ENCODE measurements at places on chromosomes 1 and 21.

GRCh38 chr1:6286266-6286665 is 25.4 kb upstream of the GPR153 start:
- DNase-seq, result no peak

DNA sequence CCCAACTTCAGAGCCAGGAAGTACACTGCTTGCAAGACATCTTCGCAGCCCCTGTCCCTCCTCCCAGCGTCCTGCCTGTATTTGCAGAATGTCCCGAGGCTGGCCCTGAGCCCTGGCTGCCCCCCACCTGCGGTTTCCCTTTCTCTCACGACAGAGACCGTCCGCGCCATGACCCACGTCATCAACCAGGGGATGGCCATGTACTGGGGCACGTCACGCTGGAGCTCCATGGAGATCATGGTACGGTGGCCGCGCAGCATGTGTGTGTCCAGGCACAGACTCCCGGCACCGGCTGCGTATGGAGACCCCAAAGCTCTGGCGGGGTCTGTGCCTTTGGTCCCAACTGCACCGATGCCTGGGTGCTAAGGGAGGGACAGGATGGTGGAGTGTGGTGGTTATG is 48.6 kb downstream of the KCNAB2 start:
- no peak for DNase-seq

- peak; percentile 85 for DNase-seq
Measured at GRCh38 chr1:212012034-212012740, 23.2 kb downstream of the INTS7 start.

DNA sequence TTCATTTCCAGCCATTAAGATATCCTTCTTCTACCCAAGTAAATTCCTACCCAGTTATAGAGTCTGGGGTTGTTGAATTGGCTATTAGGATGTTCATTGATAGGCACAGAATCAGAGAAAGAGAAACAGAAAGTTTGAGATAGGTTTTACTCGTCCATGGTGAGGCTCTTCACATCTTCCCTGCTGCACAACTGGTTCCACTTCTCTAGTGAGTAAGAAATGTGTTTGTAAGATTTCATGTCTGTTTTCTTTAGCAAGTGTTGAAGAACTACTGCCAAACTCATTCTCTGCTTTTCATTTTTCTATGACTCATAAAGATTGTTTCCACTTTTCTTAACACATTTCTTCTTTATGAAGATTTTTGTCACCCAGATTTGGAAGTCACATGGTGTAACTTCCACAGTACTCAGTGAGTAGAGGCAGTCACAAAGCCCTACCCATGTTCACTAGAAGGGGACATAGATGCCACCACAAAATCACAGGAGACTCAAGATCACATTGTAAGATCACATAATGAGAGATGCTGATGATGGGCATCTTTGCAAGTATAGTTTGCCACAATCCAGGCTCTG is 152.3 kb downstream of the SNX7 start:
- no peak for DNase-seq

- DNase-seq, result no peak
Measured at GRCh38 chr1:59453297-59453968, 156.5 kb downstream of the FGGY start.

DNA sequence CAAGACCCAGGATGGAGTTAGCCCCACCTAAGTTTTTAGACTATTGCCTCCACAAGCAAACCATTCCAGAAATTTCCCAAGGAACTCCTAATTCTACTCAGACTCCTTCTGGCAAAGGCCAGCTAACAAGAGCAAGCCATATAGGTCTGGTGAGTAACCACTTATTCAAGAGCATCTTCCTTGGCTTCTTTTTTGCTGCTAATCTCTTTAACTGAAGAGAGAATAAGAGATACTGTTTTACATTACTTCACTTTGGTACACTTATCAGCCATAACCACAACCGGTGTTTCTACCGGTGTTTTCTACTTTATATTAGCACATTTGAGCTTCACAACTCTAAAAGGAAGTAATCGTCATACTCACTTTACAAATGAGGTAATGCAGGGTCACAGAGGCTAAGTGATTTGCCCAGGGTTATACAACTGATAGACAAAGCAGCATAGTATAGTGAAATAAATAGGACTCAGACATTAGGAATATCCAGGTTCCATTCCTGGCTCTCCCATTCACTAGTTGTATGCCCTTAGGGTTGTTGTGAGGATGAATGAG is 1.7 kb upstream of the EPS15 start:
- no peak for DNase-seq

DNA sequence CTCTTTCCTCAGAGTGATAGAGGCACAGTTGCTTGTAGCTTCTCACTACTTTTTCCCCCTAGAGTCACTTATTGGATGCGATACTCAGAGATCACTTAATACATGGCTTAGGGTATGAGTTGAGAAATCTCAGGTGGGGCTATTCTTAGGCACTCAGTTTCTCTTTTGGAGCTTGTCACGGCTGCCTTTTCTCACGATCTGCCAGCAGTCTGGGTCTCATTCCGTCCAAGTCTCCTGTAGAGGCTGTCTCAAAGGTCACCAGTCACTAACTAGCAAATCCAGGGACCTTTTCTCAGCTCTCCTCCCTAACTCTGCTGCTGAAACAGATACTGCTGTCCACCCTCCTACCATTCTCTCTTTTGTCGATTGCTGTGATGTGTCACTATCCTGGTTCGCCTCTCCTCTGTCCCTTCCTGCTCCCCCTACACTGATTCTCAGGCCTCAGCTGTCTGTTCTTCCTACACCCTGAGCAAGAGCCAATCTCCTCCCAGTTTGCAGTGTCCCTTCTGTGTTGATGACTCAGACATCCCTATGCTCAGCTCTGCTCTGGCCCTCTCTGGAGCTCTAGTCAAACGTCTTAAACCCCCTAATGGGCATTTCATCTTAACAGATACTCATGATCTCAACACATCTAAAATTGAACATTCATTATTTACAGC is 12.4 kb downstream of the ATP1A2 start:
- DNase-seq, result no peak

DNA sequence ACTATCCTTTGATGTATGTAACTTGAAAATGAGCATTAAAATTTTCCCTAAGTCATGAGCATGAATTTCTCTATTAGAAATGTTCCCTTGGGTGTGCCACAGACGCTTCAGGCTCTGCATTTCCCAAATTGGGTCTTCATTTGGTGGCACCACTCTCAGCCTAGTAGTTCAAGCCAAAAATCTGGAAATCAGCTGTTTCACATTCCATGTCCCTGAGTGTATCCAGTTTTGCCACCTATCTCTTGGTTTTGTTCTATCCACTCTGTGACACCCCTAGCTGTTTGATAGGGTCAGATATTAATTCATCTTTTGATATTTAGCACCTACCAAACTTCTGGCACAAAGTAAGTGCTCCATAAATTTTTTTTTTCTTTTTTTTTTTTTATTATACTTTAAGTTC is 89.5 kb upstream of the DPH5 start:
- DNase-seq, result no peak

DNA sequence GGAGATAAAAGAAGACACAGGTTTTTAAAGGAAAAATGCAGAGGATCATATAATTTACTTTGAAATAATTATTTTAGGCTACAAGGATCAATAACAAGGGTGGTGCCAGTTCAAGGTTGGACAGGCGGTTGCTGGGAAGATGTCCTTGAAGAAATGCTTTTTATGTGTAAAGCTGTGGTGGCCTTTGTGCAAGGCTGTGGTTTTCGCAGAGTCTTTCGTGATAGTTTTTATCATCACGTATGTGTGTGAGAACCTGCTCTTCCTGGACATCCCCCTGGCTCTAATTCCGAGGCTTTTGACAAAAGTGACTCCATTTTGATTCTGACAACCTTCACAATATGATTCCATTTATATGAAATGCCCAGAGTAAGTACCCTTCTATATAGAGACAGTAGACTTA is 85.8 kb upstream of the COG2 start:
- DNase-seq, result no peak

DNA sequence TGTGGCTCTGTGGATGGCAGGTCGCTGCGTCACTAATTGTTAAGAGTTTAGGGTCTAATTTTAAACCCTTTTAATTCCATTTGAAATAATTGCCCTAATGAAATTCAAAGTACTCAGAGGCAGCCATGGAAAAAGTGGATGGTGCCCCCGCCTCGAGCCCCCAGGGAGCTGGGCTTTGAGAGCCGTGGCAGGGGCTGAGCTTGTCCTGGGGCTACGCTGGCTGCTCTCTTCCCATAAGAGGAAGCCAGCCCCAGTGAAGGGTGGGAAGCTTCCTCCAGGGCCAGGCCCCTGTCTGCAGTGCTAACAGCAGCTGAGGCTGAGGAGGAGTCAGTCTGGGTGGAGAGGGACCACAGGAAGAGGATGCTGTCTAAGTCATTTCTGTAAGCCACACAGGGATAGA is 315.0 kb upstream of the POU3F1 start:
- DNase-seq, result no peak

DNA sequence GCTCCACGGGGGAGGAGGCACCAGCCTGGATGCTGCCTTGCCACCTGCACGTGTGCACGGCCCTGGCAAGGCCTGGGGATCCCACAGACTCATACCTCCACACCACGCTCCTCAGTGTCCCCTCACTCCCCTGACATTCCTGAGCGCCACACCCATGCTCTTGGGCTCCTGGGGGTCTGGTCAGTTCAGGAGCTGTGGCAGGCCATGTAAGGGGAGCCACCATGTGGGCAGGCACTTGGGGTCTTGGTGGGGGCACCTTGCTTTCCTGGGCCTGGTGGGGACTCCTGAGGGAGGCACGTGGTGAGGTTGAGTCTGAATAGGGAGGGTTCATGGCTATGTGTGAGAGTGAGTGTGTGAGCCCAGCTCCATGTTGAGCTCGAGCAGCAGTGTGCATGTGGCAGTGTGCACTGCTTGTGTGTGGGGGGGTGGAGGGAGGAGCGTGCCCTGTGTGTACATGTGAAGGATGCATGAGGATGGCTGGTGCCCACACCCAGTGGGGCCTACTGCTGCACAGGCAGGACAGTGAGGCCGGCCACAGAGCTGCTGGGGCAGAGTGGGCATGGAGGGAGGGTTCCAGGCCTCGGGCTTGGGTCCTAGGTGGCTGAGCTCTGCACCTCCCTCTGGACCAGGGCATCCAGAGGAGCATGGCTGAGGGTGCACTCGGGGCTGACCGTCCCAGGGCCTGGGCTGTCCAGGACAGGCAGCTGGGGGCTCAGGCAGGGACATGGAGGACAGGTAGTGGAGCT is 1.6 kb downstream of the GJC2 start:
- DNase-seq, result no peak

- DNase-seq, result no peak
Measured at GRCh38 chr1:47434051-47434842, 3.6 kb upstream of the FOXD2 start.

- no peak for DNase-seq
Measured at GRCh38 chr1:184330875-184331274, 56.0 kb upstream of the C1orf21 start.

GRCh38 chr1:180026556-180026955 is 71.9 kb downstream of the CEP350 start:
- no peak for DNase-seq

- peak; percentile 60 for DNase-seq
Measured at GRCh38 chr1:165444897-165445370, at the start of gene RXRG. Gene RXRG (minus strand): TSS chr1:165445126. CDS start chr1:165444893, 233 bp downstream.

GRCh38 chr1:210655511-210655910 is 326.8 kb downstream of the HHAT start:
- DNase-seq, result no peak

DNA sequence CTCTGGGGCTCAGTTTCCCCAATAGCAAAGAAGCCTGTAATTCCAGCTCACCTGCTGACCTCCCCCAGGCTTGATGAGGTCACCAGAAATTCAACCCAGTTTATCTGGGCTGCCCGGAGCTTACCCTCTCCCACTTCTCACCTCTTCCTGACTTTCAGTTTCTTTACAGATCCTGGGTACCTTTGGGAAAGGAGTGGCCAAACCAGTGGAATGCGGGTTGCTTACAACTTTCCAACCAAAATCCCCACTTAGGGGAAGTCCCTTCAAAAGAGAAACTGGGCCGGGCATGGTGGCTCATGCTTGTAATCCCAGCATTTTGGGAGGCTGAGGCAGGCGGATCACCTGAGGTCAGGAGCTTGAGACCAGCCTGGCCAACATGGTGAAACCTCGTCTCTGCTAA is 5.9 kb upstream of the MARCKSL1 start:
- no peak for DNase-seq

GRCh38 chr1:74674278-74675048 is 871 bp upstream of the ERICH3 start:
- no peak for DNase-seq

DNA sequence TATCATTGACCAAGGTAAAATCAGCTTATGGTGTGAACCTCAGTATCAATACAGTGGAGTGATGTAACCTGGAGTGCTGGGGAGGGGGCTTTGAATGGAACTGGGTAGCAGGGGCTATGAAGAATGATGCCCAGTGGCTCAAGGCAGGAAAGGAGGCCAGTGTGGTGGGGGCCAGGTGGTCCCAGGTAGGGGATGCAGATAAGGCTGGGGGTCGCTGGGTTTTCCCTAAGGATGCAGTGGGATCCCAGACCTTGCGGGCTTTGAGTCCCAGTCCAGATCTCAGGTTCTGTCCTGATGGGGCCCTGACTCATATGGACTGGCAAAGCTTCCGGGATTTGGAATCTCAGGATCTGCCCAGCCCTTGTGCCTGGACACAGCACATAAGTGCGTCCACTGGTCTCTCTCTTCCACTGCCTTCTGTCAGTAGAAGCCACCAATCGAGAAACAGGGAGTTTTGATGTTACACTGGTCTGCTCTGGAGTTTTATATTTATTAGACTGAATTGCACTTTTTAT is 52.0 kb downstream of the S100B start:
- no peak for DNase-seq

GRCh38 chr1:83511146-83511726 is 487.7 kb downstream of the TTLL7 start:
- DNase-seq, result no peak

GRCh38 chr1:21564521-21565095 is 55.4 kb downstream of the ALPL start:
- DNase-seq, result no peak

DNA sequence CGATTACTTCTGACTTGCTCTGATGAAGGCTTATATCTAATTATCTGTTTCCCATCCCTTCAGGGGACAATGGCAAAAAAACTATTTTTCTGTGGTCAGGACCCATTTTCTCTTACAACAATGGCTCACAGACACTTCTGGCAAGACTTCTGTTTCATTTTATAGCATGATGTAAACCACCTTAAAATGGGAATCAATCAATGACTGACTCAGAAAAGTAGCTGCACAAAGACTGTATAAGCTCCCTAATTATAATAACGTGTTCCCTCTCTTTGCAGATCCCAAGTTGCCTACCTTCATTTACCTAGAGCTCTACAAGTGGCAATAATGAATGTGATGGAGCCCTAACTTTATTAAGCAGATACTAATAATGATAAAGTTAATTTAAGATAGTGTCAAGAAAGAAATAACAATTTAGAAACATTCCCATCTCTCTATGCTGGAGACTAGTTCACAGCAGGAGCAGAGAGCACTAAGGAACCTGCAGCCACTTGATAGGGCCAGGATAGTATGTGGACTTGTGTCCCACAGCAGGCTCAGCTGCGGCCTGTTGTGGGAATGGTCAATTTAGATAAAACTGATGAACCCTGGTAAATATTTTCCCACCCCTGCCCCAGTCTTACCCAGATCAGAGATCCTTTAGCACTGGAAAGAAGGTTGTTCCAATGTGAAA is 538 bp downstream of the GBP2 start:
- DNase-seq, result no peak

GRCh38 chr1:115530407-115530806 is 111.4 kb upstream of the VANGL1 start:
- no peak for DNase-seq

GRCh38 chr21:16942703-16943102 is 570.1 kb upstream of the CXADR start:
- DNase-seq, result peak; percentile 51

GRCh38 chr21:28543975-28544374 is 448.7 kb downstream of the LTN1 start:
- no peak for DNase-seq

All from HEK293T (cell line).